ENCODE measurements at places on chromosomes 5 and 9. TPM values are rescaled to one million over a fixed set of nuclear protein-coding genes. Genes with fewer than 3 reads are reported as not detected.

DNA sequence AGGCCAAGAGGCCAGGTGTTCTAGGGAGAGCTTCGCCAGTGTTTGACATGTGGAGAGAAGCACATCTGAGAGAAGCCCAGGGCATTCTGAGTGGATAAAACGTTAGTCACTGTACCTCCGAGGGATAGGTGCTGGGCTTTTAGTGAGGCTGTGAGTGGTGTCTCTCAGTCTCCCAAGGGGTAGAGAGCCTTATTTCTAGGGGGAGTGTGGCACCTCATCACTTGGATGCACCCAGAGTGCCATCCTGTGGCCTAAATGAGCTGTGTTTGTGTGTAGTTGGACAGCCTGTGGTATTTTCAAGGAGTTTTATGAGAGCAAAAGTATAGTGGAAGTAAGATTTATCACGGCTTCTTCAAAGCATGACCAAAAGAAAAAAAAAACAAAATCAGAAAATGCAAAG is 1046.9 kb upstream of the WWC1 start:
- peak; percentile 37 for DNase-seq

Gene CNTNAP3
- total RNA-seq, result not detected

DNA sequence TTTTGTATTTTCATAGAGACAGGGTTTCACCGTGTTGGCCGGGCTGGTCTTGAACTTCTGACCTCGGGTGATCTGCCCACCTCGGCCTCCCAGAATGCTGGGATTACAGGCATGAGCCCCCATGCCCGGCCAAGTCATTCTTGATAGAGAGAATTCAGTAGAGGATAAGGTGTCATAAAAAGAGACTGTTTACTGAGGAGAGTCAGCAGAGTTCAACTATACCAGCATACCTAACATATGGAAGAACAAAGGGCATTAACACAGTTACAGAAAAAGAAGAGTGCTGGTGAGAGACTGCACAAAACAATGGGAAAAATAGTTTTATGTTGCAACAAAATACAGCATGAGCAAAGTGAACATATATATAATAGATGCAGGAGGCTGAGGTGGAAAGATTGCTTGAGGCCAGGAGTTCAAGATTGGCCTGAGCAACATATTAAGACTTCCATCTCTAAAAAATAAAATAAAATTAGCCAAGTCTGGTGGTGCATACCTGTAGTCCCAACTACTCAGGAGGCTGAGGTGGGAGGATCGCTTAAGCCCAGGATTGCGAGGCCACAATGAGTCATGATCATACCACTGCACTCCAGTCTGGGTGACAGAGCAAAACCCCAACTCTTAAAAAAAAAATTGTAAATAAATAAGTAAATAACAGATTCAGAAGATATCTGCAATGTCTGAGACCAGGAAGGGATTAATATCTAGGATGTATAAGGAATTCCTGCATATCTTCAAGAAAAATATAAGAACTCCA is 19.5 kb downstream of the B4GALT1 start:
- no peak for DNase-seq

GRCh38 chr9:5587024-5587423 is 41.9 kb upstream of the RIC1 start:
- DNase-seq, result peak; percentile 30

GRCh38 chr5:72408603-72409002 is 88.4 kb downstream of the PTCD2 start:
- DNase-seq, result no peak

Gene DYNC2I2
- total RNA-seq, result 85.3 TPM

Gene ZNF454
- not detected for total RNA-seq

GRCh38 chr9:110266795-110267194 is 10.5 kb upstream of the TXN start:
- no peak for DNase-seq

DNA sequence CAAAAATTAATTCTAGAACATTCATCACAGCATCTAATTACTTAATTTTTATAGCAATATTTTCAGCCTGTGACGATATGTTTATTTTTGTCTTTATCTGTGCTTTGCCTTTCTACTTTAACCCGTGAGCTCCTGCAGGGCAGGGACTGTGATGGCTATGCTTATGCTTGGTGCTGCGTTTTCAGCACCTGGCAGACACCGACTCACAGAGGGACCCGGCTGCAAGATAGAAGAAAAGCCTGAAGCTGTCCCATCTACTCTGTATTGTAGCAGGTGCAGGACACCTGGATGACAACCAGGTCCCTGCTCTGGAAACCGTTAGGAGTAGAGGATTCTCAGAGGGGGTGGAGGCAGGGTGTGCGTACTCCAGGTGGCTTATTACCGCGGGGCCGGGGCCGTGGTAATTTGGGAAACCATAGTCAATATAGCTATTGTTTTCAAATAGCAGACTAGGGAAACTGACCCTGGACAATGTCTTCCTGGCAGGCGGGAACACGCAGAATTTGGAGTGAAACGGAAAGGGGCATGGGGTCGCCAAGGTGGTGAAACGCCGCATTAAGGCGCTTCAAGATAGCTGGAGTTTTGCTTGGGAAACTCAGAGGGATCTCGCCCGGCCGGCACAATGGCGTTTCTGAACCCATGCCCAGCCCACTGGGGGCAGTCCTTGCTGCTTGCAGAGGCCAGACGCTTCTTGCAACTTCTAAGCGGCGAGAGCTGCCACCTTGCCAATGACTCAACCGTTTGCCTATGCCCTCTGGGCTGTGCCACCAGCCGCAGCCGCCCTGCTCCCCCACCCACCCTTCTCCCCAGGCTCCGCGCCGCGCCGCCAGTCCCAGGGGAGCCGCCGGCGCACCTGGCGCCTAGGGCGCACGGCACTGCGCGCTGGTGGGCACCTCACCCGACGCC is 140.1 kb upstream of the PALM2AKAP2 start:
- no peak for DNase-seq

- no peak for DNase-seq
Observed at GRCh38 chr5:138803935-138804334, 50.7 kb downstream of the CTNNA1 start.

Gene GABRA6
- not detected for total RNA-seq

- DNase-seq, result no peak
Observed at GRCh38 chr5:108830705-108831276, 83.1 kb downstream of the FER start.

DNA sequence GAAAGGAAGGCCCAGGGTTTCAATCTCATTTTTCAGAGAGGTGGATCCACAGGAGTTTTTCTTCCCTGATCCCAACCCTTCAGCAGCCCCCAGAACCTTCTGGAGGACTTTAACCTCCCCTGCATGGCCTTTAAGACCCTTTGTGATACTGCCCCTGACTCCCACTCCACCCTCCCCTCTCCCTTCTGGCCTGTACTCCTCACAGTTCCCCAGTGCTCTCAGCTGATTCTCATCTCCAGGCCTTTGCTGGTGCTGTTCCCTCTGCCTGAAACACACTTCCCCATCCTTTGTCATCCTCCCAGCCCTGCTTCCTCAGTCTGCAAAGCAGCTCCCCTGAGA is 18.5 kb downstream of the NEURL1B start:
- no peak for DNase-seq

GRCh38 chr9:112914524-112914923 is 23.8 kb upstream of the SLC46A2 start:
- no peak for DNase-seq

Gene SHISAL2B
- not detected for total RNA-seq

GRCh38 chr9:98727428-98727827 is 18.7 kb upstream of the GABBR2 start:
- no peak for DNase-seq

Gene PTGDS
- not detected for total RNA-seq

DNA sequence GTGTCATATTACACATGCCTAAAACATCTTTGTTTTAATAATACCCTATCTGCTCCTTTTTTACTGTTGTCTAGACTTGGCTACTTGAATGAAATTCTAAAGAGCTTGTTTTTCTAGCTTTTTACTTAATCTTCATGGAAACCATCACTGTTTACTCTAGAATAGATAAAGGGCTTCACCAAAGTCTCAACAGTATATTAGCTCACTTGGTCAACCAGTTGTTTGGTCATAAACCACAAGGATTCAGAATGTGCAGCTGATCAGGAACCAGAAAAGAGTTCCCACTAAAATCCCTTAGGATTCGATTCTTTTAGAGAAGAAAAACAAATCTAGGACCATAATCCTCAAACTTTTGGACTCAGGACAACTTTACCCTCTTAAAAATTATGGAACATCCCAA is 38.0 kb downstream of the CDO1 start:
- no peak for DNase-seq

DNA sequence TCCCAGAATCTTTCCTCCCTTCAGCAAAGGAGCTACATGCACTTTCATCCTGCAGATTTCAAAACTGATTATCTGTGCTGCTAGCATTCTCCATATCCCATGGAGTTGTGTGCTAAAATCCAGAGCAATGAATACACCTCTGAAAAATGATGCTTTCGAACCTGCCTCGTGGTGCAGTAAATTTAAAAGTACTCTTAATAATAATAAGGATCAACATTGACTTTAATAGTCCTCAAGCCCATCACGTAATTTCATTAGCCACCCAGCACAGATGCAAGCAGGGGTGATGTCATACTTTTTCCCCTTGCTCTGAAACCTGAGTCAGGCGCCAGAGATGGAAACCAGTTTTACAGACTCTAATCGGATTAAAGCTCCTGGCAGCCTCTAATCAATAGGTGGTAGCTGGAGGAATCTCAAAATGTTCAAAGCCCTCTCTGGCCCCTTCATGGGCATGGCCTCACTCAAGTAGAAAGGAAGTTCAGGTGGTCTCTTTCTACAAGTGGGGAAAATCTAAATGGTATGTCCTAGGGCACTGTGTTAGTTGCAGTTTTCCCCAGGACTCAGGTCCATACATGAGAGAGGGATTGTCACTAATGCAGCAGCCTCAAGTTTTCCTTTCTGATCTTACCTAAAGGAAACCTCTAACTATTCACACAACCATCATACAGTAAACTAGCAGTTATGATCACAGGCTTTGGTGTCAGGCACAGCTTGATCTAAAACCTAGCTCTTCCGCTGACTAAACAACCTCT is 221.6 kb upstream of the SLC30A5 start:
- DNase-seq, result no peak

Gene LRRC26
- not detected for total RNA-seq

DNA sequence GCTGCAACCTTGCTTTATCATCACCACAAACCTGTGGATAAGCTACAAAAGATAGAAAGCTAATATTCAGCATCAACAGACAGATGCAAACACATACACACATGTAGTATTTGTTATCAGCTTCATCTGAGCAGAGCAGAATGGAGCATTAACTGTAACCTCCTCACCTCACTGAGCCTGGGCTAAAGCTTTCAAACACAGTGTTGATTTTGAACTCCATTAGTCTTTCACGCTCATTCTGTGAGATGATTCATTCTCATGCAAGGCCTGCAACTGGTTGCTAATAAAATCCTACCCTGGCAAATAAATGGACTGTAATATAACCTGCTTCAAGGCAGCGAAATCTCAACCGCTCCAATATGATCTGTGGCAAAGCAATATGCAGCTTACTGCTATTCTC is 1360.6 kb upstream of the ACO1 start:
- no peak for DNase-seq

GRCh38 chr5:56585461-56585860 is 229.9 kb upstream of the MAP3K1 start:
- no peak for DNase-seq

DNA sequence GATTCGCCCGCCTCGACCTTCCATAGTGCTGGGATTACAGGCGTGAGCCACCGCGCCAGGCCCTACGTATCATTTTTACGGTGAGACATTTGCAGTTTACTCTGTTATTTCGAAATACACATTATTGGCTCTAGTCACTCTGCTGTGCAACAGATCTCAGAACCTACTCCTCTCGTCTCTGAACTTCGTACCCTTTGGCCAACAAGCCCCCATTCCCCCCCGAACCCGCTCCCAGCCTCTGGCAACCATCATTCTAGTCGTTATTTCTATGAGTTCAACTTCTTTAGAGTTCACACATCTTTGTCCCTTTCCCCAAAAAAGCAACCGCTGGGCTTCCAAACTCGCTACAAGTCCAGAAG is 735 bp downstream of the PTGR1 start:
- no peak for DNase-seq

DNA sequence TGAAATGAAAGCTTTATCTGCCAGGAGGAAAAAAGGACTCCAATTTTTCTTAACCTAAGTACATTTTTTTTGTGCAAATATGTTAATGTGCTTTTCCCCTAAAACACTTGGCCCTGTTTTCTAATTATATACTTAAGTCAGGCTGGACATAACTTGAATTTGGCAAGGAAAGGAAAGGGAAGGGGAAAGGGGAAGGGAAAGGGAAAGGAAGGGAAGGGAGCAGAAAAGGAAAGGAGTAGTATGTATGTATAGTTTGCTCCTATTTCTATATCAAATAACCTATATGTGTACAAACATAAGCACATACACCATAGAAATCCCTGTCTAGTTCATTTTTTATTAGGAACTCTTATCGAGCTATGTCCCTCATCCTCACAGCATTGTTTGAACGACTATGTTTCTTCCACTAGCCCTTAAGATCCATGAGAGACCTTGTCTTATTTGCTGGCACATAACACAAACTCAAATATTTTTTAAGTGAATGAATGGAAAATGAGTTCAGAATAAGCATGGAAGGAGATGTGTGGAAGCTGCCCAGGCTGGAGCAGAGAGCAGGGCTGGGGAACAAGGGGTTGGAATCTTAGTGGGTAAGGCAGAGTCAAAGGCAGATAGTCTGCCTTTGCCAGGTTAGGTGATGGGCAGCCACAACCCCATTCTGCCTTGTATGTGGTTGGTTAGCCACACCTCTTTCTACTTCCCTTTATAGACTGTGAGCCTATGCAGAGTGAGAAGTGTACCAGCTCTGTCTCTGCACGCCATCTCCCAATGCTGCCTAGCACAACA is 70.0 kb downstream of the KLHL3 start:
- no peak for DNase-seq

All from SJSA1 (cell line).